ENCODE measurements at places on chromosomes 12 and 14. TPM values are rescaled to one million over a fixed set of nuclear protein-coding genes. Genes with fewer than 3 reads are reported as not detected.
A peak's percentile ranks its signal among the peaks of the same experiment; 100 is the strongest.

GRCh38 chr12:112528521-112528920 lies 109.8 kb downstream of the PTPN11 start:
- no peak overlapping the region for H3K4me3 ChIP-seq
- no peak for DNase-seq
- no peaks in the 10 kb centered on the region for H3K36me3 ChIP-seq
- no peaks in the 10 kb centered on the region for H3K4me1 ChIP-seq
- no peak overlapping the region for H3K27ac ChIP-seq

GRCh38 chr14:104266631-104267575 lies 128.5 kb downstream of the KIF26A start:
- no peak overlapping the region for H3K4me3 ChIP-seq
- no peaks in the 10 kb centered on the region for H3K36me3 ChIP-seq
- H3K27ac ChIP-seq: no peak overlapping the region
- no peaks in the 10 kb centered on the region for H3K27me3 ChIP-seq
- DNase-seq: peak; percentile 35

- no peak overlapping the region for H3K27ac ChIP-seq
- H3K4me1 ChIP-seq: no peaks in the 10 kb centered on the region
- no peak for DNase-seq
- no peak overlapping the region for H3K4me3 ChIP-seq
- H3K36me3 ChIP-seq: peaks cover 35% of the 10 kb centered on the region
Measured at GRCh38 chr14:52011523-52011922, 22.2 kb downstream of the RTRAF start.

DNA sequence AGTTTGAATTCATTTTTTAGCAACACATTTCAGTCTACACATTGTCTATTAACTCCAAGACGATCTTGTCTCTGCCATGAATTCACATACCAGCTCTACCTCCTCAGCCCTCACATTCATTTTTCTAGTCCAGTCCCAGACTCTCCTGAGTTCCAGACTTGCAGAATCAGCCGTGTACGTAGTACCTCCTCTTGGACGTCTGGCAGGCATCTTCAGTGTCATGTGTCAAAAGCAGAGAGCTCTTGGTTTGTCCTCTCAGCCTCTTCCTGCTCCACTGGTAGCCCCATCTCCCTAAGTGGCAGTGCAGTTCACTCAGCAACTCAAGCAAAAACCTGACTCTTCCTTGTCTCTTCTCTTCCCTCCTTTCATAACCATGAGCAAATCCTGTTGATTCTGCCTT lies 14.5 kb upstream of the TCTN2 start:
- no peaks in the 10 kb centered on the region for H3K4me1 ChIP-seq
- peaks cover 15% of the 10 kb centered on the region for H3K36me3 ChIP-seq
- no peak for DNase-seq
- H3K27ac ChIP-seq: no peak overlapping the region

- no peak overlapping the region for H3K4me3 ChIP-seq
- no peak overlapping the region for H3K27ac ChIP-seq
- no peaks in the 10 kb centered on the region for H3K27me3 ChIP-seq
- H3K4me1 ChIP-seq: no peaks in the 10 kb centered on the region
Measured at GRCh38 chr14:52391881-52392615, 77.9 kb downstream of the PTGER2 start.

DNA sequence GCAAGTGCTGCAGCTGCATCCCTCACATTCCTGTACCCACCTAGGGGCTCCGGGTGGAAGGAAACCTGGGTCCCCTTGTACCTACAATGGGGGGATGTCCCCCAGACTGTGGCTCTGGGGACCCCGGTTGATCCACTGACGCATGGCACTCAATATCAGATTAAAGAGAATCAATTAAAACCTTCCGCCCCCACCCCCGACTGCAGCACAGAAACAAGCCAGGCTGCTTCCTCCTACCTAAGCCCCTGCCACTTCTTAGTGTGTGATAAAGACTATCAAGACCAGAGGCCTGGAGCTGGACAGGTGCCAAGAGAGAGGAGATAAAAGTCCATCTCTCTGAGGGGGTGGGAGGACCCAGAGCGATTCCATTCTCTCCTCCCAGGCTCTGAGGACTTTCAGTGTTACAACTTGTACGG lies 28.2 kb upstream of the RPLP0 start:
- H3K36me3 ChIP-seq: peaks cover 13% of the 10 kb centered on the region
- DNase-seq: no peak

DNA sequence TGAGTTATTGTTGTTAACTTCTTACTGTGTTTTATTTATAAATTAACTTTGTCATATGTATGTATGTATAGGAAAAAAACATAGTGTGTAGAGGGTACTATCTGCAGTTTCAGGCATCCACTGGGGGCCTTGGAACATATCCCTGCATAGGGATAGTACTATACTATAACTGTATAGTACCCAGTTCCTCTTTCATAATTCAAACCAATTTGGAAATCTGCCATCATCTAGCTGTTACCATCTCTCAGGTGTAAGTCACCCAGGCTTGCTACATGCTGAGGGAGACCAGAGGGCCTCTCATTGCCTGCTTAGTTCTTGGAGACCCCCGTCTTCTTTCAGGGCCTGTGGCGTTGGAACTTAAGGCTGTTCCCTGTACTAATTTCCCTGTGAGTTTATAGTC lies 12.9 kb upstream of the DCD start:
- no peak for DNase-seq
- H3K4me1 ChIP-seq: no peaks in the 10 kb centered on the region
- H3K27me3 ChIP-seq: peaks cover 4% of the 10 kb centered on the region
- no peak overlapping the region for H3K4me3 ChIP-seq
- H3K27ac ChIP-seq: no peak overlapping the region

GRCh38 chr12:66206141-66206540 lies 17.1 kb downstream of the IRAK3 start:
- H3K36me3 ChIP-seq: no peaks in the 10 kb centered on the region
- H3K27me3 ChIP-seq: peaks cover 2% of the 10 kb centered on the region
- no peak for DNase-seq
- no peak overlapping the region for H3K4me3 ChIP-seq

- no peak overlapping the region for H3K4me3 ChIP-seq
- no peaks in the 10 kb centered on the region for H3K36me3 ChIP-seq
- no peaks in the 10 kb centered on the region for H3K4me1 ChIP-seq
Measured at GRCh38 chr12:47751561-47751960, 7.1 kb downstream of the RAPGEF3 start.

- H3K4me3 ChIP-seq: no peak overlapping the region
- H3K36me3 ChIP-seq: no peaks in the 10 kb centered on the region
- no peak overlapping the region for H3K27ac ChIP-seq
- DNase-seq: no peak
- H3K4me1 ChIP-seq: no peaks in the 10 kb centered on the region
Measured at GRCh38 chr14:76123426-76124225, 28.1 kb upstream of the GPATCH2L start.

GRCh38 chr14:99506276-99506675 lies 25.1 kb downstream of the CCNK start:
- H3K27me3 ChIP-seq: no peaks in the 10 kb centered on the region
- H3K36me3 ChIP-seq: peaks cover 71% of the 10 kb centered on the region
- H3K4me3 ChIP-seq: no peak overlapping the region
- H3K27ac ChIP-seq: no peak overlapping the region
- no peak for DNase-seq

GRCh38 chr14:85501751-85502150 lies 28.2 kb upstream of the FLRT2 start:
- no peak overlapping the region for H3K4me3 ChIP-seq
- H3K27ac ChIP-seq: no peak overlapping the region
- H3K36me3 ChIP-seq: no peaks in the 10 kb centered on the region
- no peaks in the 10 kb centered on the region for H3K27me3 ChIP-seq
- no peak for DNase-seq

- H3K27ac ChIP-seq: no peak overlapping the region
- H3K4me3 ChIP-seq: no peak overlapping the region
- DNase-seq: no peak
Measured at GRCh38 chr14:41360126-41360525, 246.6 kb upstream of the LRFN5 start.

Gene NABP2
- polyA plus RNA-seq: 4.6 TPM

Gene PLEKHG7
- polyA plus RNA-seq: not detected

Gene MGAT2
- 49.1 TPM for polyA plus RNA-seq

Gene TAS2R50
- not detected for polyA plus RNA-seq

Gene WNT5B
- polyA plus RNA-seq: not detected

All from CD8-positive, alpha-beta memory T cell (primary cell).